ENCODE measurements at places on chromosomes 1 and 21.

- DNase-seq, result no peak
These were observed 4.2 kb downstream of the PGLYRP3 start for GRCh38 chr1:153308540-153308939.

- no peak for DNase-seq
These were observed 75.0 kb downstream of the RGL1 start for GRCh38 chr1:183879966-183880365.

- no peak for DNase-seq
These were observed 25.5 kb downstream of the PCSK9 start for GRCh38 chr1:55064861-55065263.

GRCh38 chr1:8370046-8370881 is 52.4 kb downstream of the SLC45A1 start:
- no peak for DNase-seq

DNA sequence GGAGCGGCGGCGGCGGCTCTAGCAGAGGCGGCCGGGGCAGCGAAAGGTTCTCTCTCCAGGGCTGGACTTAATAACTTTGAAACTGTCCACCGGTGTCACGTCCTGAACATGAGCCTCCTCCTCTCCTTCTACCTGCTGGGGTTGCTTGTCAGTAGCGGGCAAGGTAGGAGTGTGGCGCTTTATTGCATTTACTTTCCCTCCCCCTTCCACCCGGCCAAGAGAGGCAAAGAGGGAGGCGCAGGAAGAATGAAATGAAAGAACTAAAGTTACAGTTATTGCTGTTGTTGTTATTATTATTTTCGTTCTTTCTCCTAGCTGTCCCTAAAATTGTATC is 214 bp downstream of the NCAM2 start:
- DNase-seq, result no peak

DNA sequence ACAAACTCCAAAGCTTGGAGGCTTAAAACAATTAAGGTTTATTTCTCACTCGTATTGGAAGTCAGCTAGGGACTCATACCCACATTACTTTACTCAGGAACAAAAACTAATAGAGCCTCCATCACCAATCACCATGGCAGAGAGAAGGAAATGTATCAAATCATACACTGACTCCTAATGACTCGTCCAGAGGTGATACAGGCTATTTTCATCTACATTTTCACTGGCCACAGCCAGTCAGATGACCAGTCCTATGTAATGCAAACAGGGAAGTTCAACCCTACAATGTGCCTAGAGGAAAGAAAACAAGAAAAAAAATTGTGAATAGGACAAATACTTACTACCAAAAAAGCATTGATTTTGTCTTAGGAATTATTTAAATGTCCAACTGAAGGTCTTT is 110.3 kb downstream of the SEC16B start:
- DNase-seq, result no peak

DNA sequence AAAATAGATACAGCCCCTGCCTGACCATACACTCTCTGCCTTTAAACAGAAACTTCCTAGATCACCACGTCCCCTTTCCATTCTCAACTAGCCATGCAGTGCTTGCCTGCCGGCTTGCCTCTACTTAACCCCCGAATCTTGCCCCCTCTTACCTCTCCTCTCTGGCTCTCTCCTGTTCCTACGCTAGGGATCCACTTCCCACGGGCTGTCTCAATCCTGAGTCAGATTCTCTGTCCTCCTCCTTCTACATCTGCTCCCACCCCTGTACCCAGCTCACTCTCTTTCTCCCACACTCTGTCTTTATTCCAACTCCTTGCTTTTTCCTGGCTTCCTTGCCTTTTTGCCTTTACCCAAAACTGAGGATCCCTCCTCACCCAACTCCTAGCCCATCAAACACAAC is 29.3 kb downstream of the ATF3 start:
- DNase-seq, result no peak

DNA sequence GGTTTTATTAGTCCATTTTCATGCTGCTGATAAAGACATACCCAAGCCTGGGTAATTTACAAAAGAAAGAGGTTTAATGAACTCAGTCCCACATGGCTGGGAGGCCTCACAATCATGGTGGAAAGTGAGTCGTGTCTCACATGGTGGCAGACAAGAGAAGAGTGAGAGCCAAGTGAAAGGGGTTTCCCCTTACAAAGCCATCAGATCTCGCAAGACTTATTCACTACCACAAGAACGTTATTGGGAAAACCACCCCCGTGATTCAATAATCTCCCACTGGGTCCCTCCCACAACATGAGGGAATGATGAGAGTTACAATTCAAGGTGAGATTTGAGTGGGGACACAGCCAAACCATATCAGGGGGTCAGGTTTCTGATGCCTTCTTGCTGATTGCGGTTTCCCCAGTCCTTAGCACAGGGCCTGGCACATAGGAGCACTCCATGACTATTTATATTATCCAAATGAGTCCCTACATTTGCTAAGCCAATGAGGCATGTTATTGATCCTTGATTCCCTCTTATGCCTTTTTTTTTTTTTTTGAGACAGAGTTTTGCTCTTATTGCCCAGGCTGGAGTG is 35.3 kb upstream of the PAXBP1 start:
- DNase-seq, result no peak

- DNase-seq, result no peak
These were observed 344.3 kb downstream of the MATN1 start for GRCh38 chr1:30378991-30379581.

DNA sequence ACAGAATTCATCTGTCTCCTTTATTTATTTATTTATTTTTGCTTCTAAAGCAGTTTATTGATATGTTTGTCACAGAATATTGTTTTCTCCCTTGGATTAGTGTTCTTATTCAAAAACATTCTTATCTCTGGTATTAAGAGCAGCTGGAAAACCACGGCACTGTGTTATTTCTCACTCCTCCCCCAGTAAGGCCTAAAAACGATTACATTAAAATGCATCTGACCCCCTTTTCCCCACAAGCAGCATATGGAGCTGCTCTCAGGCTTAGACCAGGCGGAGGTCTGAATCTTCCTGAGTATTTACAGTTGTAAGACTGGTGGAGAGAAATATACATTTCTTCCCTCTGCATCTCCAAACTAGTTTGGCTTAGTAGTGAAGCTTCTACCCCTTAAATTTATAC is 86.8 kb downstream of the HLX start:
- DNase-seq, result no peak

DNA sequence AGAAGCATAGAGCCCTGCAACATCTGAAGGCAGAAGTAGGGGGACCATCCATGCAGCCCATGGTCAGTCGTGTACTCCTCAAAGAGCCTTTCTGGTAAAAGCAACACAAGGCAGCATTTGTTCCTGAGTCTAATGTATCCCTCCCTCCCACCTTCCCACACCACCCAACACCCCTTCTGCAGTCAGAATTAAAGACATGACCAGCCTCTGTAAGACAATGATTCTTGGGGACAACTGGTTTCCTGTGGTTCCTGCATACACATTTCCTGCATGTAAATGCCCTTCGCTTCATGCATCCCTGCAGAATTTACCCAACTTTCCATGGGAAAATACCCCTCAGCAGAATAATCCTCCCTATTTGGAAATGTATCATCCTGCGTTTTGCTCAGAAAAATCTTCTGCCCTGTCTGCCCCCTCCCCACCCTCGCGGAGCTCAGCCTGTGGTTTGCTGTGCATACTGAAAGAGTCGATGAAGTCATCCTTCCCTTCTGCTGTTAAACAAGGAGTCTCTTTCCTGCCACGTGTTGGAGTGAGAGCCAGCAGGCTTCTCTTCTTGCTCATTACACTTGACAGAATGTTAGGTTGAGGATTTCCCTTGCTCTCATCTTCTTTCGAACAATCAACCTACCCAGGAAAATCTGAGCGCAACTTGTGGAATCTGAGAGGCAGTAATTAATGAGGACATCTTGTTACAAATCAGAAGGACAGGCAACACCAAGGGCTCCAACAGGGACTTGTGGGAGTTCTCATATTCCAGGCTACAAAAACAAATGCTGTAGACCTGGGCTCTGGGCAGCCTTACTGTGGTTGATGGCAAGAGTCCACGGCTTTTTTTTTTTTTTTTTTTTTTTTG is 4.7 kb downstream of the TNN start:
- DNase-seq, result peak; percentile 50

- DNase-seq, result no peak
These were observed 805 bp downstream of the ZNHIT6 start for GRCh38 chr1:85707267-85707989.

DNA sequence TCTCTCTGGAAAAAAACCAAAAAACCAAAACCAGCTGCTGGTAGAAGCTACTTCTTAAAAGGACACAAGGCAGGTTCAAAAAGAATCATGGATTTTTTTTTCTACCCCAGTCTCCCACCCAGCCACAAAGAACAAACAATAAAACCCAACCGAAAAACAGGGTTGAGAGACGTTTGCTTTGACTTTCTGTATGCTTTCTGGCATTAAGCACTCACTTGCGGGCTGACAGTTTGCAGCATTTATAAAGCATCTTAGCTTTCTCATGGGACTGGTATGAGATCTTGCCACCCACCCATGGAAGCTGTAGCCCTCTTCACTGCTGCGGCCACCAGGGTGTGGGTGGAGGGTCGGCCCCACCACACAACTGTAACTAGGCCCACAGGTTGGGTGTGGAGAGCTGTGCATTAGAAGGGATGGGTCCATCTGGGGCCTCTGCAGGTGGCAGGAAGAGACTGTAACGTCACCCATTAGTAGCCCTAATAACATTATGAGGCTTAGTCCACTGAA is 165.7 kb downstream of the RHOU start:
- no peak for DNase-seq

DNA sequence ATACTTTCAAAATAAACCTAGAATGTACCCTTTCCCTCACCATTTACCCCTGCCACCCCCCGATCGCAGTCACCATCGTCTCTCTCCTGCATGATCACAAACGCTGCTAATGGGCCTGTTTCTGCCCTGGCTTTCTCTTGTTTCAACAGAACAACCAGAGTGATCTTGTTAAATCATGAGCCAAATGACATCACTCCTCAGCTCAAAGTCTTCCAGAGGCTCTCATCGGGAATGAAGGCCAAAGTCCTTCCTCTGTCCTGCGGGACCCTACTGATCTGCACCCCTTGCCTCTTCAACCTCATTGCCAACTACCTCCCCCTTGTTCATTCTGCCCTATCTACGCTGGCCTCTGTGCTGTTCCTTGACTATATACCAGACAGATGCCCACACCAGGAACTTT is 39.4 kb upstream of the PTGFRN start:
- no peak for DNase-seq

- DNase-seq, result peak; percentile 65
These were observed 196.2 kb downstream of the ZC3H11B start for GRCh38 chr1:219416598-219417238.

DNA sequence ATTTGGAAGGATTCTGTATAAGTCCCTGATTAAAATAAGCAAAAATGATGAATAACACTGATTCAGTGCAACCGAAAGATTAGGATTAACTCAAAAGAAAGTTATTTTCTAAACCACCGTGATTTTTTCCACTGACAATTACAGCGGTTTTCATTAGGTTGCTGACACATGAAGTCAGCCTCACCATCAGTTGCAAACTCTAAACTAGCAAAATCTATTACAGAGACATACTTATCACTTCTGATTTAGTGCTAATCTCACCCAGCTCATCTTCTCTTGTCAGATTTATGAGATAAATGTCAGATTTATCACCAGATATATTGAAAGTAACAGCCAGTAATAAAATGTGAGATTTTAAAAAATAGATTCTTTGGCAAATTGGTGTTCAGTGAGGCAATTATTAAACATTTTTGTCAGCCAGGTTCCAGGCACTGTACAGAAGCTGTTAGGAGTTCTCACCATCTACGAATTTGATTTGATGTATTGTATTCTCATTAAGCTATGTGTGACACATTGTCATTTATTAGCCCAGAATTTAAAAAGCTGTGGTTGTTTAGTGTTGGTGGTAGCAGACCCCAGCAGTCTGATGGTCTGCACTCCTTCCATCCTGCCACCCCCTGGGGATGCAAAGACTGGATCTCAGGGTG is 37.3 kb upstream of the LGALS8 start:
- no peak for DNase-seq

GRCh38 chr1:86787621-86788020 is 83.2 kb downstream of the SH3GLB1 start:
- DNase-seq, result no peak

GRCh38 chr1:103112546-103112945 is 4.2 kb upstream of the COL11A1 start:
- DNase-seq, result no peak

- peak; percentile 77 for DNase-seq
These were observed 42.7 kb downstream of the HSD3B1 start for GRCh38 chr1:119549719-119550132.

DNA sequence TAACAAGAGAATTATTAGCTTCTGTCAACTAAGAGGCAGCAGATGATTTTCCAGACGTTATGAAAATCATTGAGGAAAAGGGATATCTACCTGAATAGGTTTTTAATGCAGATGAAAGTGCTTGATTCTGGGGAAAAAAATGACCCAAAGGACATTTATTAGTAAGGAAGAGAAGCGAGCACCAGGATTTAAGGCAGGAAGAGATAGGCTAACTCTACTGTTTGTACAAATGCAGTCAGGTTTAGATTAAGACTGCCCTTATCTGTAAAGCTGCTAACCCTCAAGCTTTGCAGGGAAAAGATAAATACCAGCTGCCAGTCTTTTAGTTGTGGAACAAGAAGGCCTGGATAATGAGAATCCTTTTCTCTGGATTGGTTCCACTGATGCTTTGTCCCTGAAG is 33.0 kb upstream of the LRIG2 start:
- DNase-seq, result no peak

DNA sequence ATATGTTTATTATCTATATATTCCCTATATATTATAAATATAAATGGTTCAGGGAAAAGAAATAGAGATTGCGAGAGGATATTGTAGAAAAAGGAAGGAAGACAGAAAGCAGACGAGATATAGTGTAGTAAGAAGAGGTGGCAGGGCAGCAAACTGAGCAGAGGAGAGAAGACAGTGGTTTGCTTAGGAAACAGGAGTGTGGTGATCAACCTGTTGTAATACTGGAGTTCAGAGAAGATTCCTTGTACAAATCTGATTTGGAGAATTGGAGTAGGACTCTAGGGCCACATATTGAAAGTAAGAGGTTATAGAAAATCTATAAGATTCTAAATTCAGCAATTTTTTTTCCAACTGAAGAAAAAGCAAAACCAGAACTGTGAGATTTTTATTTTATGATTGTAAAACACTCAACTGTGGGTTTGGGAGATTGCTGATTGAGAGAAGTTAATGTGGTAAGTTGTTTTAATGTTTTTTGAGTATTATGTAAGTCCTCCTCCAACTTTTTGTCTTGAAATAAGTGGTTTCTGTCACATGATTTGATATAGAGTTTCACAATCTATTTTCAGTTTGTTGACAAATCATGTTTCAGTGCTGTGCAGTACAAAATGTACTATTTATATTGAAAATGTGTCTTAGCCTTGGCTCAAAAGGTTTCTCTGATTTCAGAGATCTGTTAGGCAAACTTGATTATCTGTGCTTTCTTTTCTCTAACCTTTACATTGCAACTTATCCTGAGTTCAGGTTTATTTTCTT is 9.6 kb upstream of the AMY2B start:
- no peak for DNase-seq

GRCh38 chr1:215215846-215216245 is 133.3 kb downstream of the KCNK2 start:
- no peak for DNase-seq

- DNase-seq, result no peak
These were observed 8.8 kb upstream of the TSPEAR start for GRCh38 chr21:44720170-44720569.
